Testis (tissue), 5 donors: ENCODE measurements at places on chromosomes 12 and 14. TPM values are rescaled to one million over a fixed set of nuclear protein-coding genes. Genes with fewer than 3 reads are reported as not detected.
A peak's percentile ranks its signal among the peaks of the same experiment; 100 is the strongest.

PROX2 gene
- polyA plus RNA-seq: 0.08 TPM

DNA sequence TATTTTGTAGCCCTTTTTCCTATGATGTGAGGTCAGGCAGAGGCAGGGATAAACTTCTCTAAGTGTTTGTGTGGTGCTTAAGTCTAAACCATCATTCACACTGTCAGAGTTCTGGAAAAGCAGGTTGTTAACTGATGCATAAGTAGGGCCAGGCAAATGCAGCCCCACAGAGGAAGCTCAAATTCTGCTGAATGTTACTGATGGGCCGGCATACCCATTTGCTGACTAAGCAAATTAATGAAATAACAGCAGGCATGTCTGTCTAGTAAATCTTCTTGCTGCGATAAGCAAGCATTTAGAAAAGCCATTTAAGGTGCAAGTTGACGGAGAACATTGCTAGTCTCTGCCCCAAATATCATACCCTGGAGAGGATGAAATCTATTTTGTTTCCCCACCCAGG is 523.2 kb upstream of the CCDC196 start:
- DNase-seq: no peak

CMA1 gene
- polyA plus RNA-seq: 4.0 TPM

GLRX5 gene
- 101 TPM for polyA plus RNA-seq

- no peak for DNase-seq
These were observed 31.9 kb downstream of the NOPCHAP1 start for GRCh38 chr12:105018012-105018411.

GRCh38 chr14:26595926-26596542 is 1.8 kb downstream of the NOVA1 start:
- no peak for DNase-seq

KIF5A gene
- 8.4 TPM for polyA plus RNA-seq

DNA sequence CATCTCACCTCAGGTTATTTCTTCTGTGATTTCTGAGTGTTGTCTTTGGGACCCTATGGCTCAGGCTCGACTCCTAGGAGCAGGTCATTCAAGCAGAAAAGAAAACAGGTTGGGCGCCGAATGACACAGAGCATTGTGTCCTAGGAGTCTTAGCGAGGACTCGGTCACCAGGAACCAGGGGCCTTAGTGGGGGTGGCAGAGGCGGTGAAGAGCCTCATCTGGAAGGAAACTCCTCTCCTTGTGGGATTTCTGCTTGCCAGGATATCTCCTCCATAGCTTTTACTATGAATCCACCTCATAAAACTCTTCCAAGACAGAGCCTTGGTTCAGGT is 630 bp downstream of the PLEKHH1 start:
- no peak for DNase-seq

FAM234B gene
- 13.0 TPM for polyA plus RNA-seq

DNA sequence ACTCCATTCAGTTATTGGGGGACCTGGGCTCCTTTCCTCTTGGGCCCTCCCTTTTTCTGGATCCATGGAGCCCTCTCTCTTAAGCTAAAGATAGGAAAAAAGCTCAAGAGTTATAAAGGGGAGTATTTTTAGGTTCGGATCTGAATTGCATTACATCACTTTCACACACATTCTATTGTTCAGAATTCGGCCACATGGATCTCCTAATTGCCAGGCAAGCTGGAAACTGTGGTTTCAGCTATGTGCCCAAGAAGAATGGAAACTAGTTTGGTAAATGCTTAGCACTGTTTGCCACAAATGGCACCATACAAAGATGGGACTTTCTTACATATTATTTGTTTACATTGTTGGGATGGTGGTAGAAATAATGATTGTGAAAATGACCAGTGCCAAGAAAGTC is 145.6 kb downstream of the LRIG3 start:
- DNase-seq: no peak

- DNase-seq: no peak
These were observed 32.9 kb downstream of the LGR5 start for GRCh38 chr12:71472441-71472911.

- DNase-seq: no peak
These were observed 106.2 kb upstream of the NAV3 start for GRCh38 chr12:77724367-77724957.

- DNase-seq: peak; percentile 56
These were observed 21.8 kb upstream of the SMCO2 start for GRCh38 chr12:27424631-27425230.

GUCY2C gene
- 0.15 TPM for polyA plus RNA-seq

GRCh38 chr14:38122241-38122640 is 85.5 kb upstream of the SSTR1 start:
- no peak for DNase-seq

DNA sequence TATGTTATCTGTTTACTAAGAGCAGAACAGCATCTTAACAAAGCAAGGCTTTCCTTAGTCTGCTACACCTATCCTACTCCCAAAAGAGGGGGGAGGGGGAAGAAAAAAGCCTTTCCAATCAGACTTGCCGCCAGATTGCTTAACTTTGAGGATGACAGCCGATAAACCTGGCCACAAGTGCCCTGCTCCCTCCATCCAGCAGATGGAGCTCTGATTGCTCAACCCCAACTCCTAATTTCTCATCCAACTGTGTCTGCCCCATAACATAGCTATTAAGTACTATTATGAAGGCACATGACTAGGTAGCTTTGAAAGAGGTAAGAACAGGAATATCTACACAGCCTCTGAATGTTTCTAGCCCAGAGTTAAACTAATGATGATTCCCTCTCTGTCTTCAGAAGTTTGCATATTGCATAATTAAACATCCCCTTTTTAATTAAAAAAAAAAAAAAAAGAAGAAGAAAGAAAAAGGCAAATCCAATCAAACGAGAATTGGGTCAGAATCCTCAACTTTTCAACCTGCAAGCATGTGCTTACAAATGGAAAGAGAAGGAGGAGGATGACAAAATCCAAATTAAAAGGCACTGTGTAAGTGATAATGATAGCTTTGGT is 247.4 kb downstream of the GALC start:
- DNase-seq: peak; percentile 58

PRH2 gene
- polyA plus RNA-seq: 6.5 TPM

DNA sequence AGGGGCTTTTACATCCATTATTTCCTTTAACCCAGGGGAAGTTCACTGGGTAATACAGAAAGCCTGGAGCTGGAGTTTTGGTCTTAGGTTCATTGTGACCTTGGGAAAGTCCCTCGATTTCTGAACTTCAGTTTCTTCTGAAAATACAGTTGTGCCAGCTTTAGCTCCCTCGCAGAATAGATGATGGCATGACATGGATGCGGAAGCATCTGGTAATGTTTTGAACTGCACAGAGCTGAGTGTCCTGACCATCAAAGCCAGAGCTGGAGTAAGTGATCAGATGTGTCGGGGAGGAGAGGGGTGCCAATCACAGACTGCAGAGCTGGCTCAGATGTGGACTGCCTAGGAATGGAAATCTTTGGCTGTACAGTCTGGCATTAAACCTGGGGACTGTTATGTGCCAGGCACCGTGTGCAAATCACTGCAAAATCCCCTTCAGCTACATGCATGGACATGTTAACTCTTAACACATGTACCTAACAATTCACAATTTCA is 180.9 kb downstream of the ETV6 start:
- DNase-seq: no peak

DNA sequence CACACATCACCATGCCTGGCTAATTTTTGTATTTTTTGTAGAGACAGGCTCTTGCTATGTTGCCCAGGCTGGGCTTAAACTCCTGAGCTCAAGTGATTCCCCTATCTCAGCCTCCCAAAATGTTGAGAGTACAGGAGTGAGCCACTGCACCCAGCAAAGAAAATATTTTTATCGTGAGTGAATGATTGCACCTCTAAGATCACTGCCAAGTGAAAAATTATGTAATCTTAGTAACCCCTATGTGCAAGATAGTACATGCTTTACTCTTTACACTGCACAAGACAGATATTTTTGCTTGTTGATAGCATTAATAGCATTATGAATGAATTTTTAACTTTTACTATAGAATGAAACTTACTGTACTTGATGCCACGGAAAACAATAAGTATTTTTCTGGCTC is 3.4 kb upstream of the MRPS35 start:
- no peak for DNase-seq

DNA sequence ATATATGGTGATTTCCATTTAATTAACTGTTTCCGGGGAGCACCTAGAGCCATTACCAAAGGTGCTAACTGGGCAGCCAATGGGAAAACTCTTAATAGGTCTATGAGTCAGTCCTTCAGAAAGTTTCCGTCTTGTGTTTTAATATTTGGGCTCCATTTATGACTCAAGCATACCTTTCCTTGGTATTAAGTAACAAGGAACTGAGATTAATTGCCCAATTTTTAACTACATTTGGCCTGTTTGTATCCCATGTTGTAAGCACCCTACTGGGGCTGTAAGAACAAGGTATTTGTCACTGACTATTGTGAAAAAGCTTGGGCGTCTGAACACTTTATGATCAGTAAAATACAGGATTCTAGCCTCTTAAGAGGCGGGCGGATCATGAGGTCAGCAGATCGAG is 62.8 kb upstream of the FOXN3 start:
- DNase-seq: no peak

- DNase-seq: no peak
These were observed 18.5 kb upstream of the P2RX7 start for GRCh38 chr12:121114019-121114639.
